ENCODE measurements at places on chromosomes 5 and 9.

DNA sequence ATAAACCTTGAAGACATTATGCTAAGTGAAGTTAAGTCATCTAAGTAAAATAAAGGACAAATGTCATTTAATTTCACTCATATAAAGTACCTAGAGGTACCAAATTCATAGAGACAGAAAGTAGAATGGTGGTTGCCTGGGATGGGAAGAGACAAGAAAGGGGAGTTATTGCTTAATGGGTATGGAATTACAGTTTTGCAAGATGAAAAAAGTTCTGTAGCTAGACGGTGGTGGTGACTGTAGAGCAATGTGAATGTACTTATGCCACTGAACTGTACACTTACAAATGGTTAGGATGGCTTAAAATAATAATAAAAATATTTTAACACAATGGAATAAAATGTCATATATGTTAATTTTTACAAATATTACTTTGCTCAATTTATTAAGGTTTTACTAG is 128.0 kb downstream of the MPDZ start:
- no peak for DNase-seq

DNA sequence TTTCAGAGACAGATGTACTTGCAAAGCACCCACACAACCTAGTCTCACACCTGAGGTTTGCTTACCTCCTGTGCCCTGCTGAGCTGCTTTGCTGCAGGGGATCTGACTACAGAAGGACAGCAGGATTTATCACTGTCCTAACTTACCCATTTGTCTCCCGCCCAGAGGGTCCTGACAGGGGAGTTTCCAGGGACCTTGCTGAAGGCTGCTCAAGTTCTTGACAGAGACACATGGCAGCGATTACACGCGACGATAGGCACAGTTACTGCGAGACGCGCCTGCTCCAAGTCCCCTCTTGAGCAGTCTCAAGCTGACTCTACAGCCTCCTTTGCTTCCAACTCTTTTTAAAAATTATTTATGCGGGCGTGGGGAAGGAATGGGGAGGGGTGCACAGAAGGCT is 24.6 kb upstream of the GALNT10 start:
- no peak for DNase-seq

GRCh38 chr9:7118633-7119032 is 360.9 kb downstream of the KDM4C start:
- DNase-seq, result no peak

GRCh38 chr9:19757745-19758144 is 31.1 kb downstream of the SLC24A2 start:
- DNase-seq, result no peak

- no peak for DNase-seq
These were observed 31.3 kb downstream of the TMEM174 start for GRCh38 chr5:73204332-73204731.

- no peak for DNase-seq
These were observed 300.5 kb downstream of the SLCO4C1 start for GRCh38 chr5:101995585-101995984.

DNA sequence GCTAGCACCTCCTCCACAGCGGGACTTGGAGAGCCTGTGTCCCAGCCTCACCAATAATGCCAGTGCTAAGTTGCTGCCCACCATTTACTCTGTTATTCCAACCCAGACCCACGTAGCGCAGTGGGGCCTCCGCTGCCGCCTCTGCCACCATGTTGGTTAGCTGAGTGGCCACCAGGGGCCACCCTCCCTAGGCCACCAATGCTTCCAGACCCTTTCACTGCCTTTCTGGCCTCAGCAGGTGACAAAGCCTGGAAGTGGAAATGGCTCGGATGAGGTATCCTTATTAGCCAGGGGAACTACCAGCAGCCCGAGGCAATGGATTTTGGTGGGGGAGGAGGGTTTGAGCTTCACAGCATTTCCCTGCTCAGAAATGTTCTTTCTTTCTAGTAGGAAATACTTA is 110.1 kb downstream of the OSTF1 start:
- no peak for DNase-seq

- no peak for DNase-seq
These were observed at the start of gene SMIM32 for GRCh38 chr5:136192526-136193321. TSS of gene SMIM32 (minus strand) at chr5:136193162. CDS start at chr5:136192524, 638 bp downstream.

DNA sequence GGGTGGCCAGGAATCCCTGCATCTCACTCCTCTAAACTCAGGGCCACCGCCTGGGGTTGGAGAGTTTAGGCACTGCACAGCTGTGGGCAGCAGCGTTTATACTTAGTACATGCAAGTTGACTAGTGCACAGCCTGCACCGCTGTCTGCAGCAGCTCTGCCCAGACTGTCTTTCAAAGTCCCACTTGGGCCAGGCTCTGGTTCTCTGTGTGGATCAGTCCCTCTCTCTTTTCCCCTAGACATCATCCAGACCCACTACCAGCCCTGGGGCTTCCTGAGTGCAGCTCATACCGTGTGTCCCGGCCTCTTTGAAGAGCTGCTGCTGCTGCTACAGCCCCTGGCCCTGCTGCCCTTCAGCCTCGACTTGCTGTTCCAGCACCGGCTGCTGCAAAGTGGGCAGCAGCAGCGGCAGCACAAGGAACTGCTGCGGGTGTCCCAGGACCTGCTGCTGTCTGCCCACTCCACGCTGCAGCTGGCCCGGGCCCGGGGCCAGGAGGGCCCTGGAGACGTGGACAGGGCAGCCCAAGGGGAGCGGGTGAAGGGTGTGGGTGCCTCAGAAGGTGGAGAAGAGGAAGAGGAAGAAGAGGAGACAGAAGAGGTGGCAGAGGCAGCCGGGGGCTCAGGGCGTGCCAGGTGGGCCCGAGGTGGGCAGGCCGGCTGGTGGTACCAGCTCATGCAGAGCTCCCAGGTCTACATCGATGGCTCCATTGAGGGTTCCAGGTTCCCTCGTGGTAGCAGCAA is 45.1 kb upstream of the TESK1 start:
- no peak for DNase-seq

DNA sequence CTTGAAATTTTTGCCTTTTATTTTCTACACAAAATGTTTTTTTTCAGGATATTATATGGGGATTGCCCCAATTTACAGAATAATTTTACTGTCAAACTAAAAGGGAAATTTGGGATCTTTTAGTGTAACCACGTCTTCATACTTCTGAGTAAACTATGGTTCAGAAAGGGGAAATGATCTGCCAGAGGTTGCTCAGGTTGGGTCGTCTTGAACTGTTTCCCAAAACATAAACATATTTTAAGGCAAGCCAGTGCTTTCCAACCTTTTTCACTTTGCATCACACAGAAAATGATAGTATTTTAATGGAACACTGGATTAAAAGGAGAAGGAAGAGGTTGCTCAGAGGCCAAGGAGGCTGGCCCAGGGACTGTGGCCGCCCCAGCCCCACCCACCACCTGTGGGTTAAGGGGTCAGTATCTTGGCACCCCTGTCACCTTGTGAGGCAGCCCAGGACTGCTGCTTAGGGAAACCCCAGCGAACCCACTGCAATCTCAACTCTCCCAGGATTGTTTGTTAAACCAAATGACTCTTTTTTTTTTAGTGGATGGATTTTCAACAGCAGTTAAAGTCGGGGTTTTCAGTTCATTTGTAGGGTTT is 142.7 kb upstream of the DHFR start:
- DNase-seq, result no peak

DNA sequence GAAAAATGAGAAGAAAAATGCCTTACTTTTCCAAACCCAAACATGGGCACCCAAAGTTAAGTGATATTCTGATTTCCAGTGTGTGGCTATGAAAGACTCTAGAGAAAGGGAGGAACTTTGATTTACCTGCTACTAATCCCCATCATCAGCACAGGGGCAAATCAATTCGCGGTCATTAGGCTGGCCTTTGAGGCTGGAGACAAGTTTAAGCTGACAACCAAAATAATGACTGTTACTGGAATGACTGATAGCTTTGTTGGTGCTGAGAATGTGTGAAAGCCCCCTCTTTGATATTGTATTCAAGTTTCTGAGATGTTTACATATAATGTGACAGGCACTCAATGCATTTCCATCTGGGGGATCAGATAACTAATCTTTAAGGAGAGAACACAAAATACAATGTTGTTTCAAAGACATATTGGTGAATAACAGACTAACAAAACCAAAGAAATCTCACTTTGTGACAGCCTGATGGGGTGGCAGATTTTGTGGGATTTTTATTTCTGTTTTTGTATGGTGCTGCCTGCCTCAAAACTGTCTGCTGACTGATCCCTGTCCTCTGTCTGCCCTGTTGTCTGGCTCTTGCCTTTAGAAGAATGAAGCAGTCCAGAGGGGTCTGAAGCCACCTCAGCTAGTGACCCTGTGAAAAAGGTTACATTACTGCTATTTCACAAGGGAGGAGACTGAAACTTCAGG is 12.6 kb upstream of the INSYN2B start:
- DNase-seq, result no peak
